SK-N-DZ (cell line): ENCODE measurements at places on chromosomes 5 and 9.

DNA sequence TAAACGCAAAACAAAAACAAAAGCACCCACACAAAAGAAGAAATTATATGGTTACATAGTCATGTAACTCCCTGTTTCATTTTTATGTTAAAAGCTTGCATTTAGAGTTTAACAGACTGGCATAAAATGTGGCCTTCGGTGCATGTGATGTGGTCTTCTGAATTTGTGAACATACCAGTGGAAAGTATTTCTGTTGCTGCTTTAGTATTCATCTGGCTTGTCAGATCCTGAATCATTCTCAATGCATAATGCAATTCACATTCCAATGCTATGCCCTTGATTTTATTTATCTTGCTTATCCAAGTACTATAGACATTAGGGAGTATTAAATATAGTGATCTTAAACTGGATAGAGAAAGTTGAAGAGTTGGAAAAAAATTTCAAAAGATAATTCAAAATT lies 740.2 kb upstream of the ZNF608 start:
- no peak for DNase-seq

GRCh38 chr5:72586788-72587530 lies 79.7 kb upstream of the ZNF366 start:
- DNase-seq = no peak

DNA sequence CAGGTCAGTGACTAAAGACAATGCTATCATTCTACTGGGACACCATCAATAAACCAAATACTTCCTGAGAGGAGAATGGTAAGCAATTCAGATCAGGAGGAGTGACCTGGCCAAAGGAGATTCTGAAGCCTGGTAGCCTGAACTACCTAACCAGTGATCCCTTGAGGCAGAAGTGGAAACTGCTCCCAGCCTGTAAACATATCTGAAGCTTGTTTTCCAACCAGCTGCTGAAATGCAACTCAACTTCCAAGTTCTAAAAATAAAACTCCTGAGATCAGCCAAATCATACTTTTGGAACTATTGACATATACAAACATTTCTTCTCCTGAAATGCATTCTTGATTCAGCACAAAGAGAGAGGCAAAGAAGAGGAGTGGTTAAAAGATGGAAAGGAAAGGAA lies 204.1 kb downstream of the EBF1 start:
- DNase-seq = no peak

DNA sequence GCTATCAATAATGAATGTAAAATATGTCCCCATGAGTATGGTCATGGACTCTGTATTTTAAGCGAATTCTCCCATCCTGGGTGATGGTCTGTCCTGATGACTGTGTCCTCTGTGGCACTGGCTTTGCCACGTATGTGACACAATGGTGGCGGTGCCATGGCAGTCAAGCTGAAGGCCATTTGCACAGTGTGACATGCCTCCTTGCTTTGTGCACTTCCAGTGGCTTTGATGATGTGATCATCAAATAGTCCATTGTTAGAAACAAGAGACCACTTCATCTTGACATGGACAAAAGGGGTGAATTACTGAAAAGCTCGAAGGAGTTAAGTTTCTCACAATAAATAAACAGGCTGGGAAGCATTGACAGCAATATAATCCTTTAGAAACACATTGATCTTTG lies 31.0 kb upstream of the PRRC1 start:
- DNase-seq = no peak
